ENCODE measurements at places on chromosomes 16 and 17. TPM values are rescaled to one million over a fixed set of nuclear protein-coding genes. Genes with fewer than 3 reads are reported as not detected.

DNA sequence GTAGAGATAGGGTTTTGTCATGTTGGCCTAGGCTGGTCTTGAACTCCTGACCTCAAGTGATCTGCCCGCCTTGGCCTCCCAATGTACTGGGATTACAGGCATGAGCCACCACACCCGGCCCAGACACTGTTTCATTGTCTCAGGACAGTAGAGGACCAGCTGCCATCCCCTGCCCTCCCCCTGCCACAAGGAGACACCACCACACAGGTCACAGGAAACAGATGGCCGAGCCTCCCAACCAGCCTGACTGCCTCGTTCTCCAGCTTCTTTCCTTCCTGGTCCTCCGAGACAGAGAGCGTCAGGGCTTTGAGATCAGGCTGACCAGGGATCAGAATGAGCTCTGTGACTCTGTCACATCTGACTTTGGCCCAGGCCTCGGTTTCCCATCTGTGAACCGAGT lies 20.8 kb upstream of the RNPS1 start:
- H3K36me3 ChIP-seq = peaks cover 5% of the 10 kb centered on the region
- no peak overlapping the region for H3K27ac ChIP-seq
- no peak for DNase-seq
- H3K4me1 ChIP-seq = no peaks in the 10 kb centered on the region
- no peaks in the 10 kb centered on the region for H3K27me3 ChIP-seq
- no peak overlapping the region for H3K4me3 ChIP-seq

The TAOK1 gene
- total RNA-seq = 33.8 TPM

DNA sequence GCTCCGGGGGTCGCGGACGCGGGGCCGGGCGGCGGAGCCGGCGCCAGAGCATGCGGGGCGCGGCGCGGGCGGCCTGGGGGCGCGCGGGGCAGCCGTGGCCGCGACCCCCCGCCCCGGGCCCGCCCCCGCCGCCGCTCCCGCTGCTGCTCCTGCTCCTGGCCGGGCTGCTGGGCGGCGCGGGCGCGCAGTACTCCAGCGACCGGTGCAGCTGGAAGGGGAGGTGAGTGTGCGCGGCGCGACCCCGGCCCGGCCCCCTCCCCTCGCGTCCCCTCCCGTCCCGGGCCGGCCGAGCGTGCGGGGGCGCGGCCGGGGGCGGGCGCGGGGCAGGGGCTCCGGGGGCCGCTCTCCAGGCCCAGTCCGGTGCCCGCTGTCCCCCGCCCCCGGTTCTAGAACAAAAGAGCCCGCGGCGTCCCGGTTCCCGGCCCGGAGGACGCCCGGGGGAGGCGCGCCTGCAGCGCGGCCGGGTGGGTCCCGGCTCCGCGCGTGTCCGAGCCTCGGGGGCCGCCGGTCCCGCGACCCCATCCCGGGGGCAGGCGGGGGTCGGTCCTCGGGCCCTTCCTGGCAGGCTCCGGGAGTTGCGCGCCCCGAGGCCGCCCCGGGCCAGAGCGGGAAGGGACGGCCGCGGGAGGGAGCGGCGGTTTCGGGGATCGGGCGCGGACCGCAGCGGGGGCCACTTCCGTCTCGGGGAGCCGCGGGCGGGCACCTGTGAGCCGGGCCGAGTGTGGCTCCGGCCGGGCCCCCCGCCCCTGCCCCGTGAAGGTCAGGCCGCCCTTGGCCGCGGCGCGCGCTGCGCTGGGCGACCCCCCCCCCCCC lies 563 bp downstream of the METRNL start:
- H3K27ac ChIP-seq = no peak overlapping the region
- H3K36me3 ChIP-seq = no peaks in the 10 kb centered on the region
- H3K4me3 ChIP-seq = no peak overlapping the region
- peaks cover 12% of the 10 kb centered on the region for H3K27me3 ChIP-seq
- H3K4me1 ChIP-seq = peaks cover 47% of the 10 kb centered on the region

The FAM20A gene
- not detected for total RNA-seq

DNA sequence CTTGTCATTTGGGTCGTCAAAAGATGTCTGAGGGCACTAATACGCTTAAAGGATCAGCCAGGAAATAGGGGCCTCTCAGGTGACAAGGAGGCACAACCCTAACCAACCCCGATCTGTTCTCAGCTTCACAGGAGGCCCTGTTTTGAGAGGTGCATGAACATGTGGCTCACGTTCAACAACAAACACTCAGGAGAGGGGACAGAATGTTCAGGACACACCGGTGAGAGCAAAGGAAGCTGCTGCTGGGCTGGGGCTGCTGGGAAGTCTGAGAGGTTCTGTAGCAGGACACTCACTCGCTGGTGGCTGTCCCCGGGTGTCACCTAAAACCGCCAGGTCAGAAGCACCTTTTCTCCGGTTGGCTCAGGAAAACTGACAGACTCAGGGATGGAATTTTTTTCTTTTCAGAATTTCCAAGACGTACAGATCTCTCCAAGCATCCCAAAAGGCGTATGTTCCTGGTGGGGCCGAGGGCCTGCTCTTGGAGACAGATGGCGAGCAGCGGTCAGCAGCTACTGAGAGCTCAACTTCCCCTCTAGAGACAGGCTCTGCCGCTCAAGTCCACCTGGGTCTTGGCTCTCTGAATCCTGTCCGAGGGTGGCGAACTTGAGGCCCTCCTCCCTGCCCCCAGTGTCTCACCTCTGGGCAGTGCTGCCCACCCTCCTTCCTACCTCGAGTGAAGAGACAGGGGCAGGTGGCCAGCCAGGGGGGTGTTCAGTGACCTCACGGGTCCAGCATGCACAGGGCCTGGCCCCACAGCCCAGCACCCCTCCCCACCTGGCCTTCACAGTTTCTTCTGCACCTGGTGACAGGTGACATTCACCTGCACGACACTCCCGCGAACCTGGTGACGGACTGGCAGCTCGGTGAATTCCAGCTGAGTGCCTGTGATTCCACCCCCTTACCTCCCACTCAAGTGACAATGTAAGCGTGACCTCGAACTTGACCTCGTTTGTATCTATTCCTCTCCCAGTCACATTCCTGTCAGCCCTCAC lies 22.9 kb downstream of the CLUH start:
- no peak overlapping the region for H3K4me3 ChIP-seq
- DNase-seq = peak; percentile 42
- peaks cover 29% of the 10 kb centered on the region for H3K4me1 ChIP-seq
- H3K36me3 ChIP-seq = peaks cover 27% of the 10 kb centered on the region
- H3K27ac ChIP-seq = no peak overlapping the region

DNA sequence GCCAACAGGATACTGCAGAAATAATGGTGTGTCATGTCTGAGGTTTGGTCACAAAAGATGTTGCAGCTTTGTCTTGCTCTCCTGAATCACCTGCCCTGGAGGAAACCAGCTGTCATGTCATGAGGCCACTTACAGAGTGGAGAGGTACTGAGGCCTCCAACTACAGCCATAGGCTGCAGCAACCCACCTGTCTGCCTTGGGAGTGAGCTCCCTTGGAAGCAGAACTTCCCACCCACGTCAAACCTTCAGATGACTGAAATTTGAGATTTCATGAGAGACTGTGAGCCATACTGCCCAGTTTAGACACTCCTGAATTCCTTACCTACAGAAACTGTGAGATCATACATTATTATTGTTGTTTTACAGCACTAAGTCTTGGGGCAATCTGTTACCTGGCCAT lies 475.9 kb downstream of the HS3ST3B1 start:
- no peak for DNase-seq
- H3K27me3 ChIP-seq = peaks cover 5% of the 10 kb centered on the region
- H3K4me3 ChIP-seq = no peak overlapping the region
- H3K4me1 ChIP-seq = no peaks in the 10 kb centered on the region
- H3K36me3 ChIP-seq = no peaks in the 10 kb centered on the region

DNA sequence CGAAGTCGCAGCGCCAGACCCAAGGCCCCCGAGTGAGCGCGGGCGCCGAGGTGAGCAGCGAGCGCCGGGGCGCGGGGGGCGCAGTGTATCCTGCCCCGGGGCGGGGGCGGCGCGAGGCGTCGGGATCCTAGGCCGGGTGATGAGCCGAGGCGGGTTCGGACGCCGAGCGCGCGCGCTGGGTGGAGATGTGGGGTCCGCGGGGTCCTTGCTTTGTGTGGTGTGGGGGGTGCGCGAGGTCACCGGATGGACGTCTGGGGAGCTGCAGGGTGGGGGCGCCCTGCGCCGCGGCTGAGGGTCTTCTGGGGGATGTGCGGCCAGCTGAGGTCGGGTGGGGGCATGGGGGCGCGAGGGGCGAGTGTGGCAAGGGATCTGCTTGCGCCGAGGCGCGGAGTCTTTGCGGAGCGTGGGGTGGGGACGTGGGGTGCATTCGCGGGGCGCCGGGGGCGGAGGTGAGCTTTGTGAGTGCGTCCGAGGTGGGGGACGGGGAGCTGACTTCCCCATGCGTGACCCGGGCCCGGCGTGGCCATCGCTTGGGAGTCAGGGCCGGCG lies 560 bp downstream of the RAI1 start:
- H3K27me3 ChIP-seq = no peaks in the 10 kb centered on the region
- no peak for DNase-seq
- peak overlapping the region; percentile 75 for H3K4me3 ChIP-seq

The AKAP10 gene
- 29.2 TPM for total RNA-seq

DNA sequence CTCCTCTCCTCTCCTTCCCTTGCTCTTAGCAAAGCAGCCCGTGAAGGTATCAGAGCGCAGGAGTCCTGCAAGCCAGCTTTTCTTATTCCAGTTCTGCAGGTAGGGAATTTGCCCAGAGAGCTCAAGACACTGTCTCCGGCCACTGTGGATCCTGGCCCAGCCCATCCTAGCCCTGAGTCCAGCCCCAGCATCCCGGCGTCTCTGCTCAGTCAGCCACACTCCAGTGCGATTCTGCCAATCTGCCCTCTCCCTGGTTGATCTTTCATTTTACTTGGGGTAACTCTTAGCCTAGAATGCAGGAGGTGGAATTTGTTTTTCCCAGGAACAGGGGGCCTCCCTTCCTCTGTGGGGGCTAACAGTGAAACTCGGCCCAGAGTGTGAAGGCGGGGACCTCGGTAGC lies 176.9 kb upstream of the GSE1 start:
- no peaks in the 10 kb centered on the region for H3K27me3 ChIP-seq
- H3K4me3 ChIP-seq = no peak overlapping the region
- DNase-seq = no peak
- H3K27ac ChIP-seq = no peak overlapping the region
- no peaks in the 10 kb centered on the region for H3K36me3 ChIP-seq

DNA sequence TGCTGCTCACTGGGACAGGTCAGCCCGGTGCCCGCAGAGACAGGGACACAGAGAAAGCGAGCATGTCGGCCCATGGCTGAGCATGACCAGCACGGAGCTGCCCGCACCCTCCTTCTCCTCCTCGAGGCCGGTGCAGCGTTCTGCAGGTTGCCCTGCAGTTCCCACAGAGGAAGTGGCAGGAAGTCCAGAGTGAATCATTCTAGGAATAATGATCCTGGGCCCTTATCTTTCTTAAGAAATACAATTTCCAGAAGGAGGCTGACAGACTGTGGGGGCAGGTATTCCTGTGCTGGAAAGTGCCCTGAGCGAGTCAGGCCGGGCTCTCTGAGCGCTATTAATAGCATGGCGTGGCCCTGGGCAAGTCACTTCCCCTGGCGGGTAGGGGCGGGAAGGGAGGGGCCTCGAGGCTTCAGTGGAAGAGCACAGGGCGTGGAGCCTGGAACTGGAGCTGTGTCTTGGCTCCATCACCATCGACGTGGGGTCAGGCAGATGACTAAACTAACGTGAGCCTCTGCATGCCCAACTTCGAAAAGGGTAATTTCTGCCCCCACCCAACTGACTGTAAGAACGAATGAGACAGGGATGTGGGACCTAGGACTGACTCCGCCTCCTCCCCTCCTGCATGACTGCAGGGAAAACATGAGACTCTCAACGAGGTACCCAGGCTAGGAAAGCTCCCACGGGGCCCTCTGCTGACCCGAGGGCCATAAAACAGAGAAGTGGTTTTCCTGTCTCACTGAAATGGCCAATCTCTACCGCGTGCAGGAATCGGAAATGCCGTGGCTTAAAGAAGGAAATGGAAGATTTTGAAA lies 9.8 kb downstream of the TMEM204 start:
- peak overlapping the region; percentile 58 for H3K27ac ChIP-seq
- peak; percentile 72 for DNase-seq
- peaks cover 89% of the 10 kb centered on the region for H3K36me3 ChIP-seq
- H3K4me1 ChIP-seq = peaks cover 99% of the 10 kb centered on the region
- H3K27me3 ChIP-seq = no peaks in the 10 kb centered on the region

- no peaks in the 10 kb centered on the region for H3K27me3 ChIP-seq
- H3K27ac ChIP-seq = no peak overlapping the region
- no peak for DNase-seq
- no peaks in the 10 kb centered on the region for H3K36me3 ChIP-seq
Observed at GRCh38 chr16:67383284-67383683, 10.0 kb downstream of the TPPP3 start.

GRCh38 chr16:13324851-13325250 lies 423.5 kb downstream of the SHISA9 start:
- no peaks in the 10 kb centered on the region for H3K36me3 ChIP-seq
- H3K27me3 ChIP-seq = no peaks in the 10 kb centered on the region
- H3K27ac ChIP-seq = no peak overlapping the region
- H3K4me1 ChIP-seq = no peaks in the 10 kb centered on the region

The SAP30BP gene
- total RNA-seq = 227 TPM

- DNase-seq = no peak
- peaks cover 54% of the 10 kb centered on the region for H3K4me1 ChIP-seq
- H3K27me3 ChIP-seq = no peaks in the 10 kb centered on the region
- no peak overlapping the region for H3K4me3 ChIP-seq
- H3K27ac ChIP-seq = no peak overlapping the region
- peaks cover 8% of the 10 kb centered on the region for H3K36me3 ChIP-seq
Observed at GRCh38 chr16:21611556-21612384, 12.4 kb downstream of the METTL9 start.

GRCh38 chr16:28858421-28858820 lies 5.2 kb upstream of the SH2B1 start:
- no peak overlapping the region for H3K27ac ChIP-seq
- peaks cover 9% of the 10 kb centered on the region for H3K4me1 ChIP-seq
- no peaks in the 10 kb centered on the region for H3K36me3 ChIP-seq
- DNase-seq = no peak
- no peaks in the 10 kb centered on the region for H3K27me3 ChIP-seq

DNA sequence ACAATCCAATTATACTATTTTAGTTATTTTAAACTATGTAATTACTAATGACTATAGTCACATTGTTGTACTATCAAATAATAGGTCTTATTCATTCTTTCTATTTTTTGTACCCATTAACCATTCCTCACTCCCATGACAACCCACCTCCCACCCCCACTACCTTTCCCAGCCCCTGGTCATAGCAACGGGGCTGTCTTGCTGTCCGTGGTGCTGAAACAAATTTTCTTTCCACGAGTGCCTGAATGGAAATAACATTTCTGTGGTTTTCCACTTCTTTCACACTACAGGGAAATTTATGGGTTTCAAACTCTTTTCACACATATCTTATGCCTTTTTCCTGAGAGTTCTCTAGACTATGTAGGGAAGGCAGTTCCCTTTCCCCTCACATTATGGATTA lies 326.6 kb downstream of the PHKB start:
- H3K27ac ChIP-seq = no peak overlapping the region
- H3K27me3 ChIP-seq = no peaks in the 10 kb centered on the region
- no peak for DNase-seq
- H3K4me1 ChIP-seq = no peaks in the 10 kb centered on the region

Measured in CD4-positive, alpha-beta T cell (primary cell).